ENCODE measurements at places on chromosomes 3 and 15.
A peak's percentile ranks its signal among the peaks of the same experiment; 100 is the strongest.

- no peak for ATAC-seq
Measured at GRCh38 chr15:62454567-62455172, 289.6 kb upstream of the C2CD4B start.

- no peak for ATAC-seq
Measured at GRCh38 chr3:185770109-185770508, 54.7 kb downstream of the IGF2BP2 start.

DNA sequence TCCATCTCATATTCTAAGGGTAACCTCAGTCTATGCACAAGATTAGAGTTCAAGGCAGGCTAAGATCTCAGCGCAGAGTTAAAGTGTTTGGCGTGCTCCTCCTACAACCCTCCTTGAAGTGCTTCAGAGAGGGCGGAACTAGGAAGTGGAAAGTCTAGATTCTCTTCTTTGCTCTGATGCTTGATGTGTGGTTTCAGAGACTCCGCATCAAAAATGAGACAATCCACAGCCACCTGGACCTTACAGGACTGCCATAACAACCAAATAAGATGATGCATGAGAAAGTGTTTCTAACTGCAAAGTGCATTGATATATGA is 161.3 kb upstream of the ATP11B start:
- ATAC-seq: no peak

DNA sequence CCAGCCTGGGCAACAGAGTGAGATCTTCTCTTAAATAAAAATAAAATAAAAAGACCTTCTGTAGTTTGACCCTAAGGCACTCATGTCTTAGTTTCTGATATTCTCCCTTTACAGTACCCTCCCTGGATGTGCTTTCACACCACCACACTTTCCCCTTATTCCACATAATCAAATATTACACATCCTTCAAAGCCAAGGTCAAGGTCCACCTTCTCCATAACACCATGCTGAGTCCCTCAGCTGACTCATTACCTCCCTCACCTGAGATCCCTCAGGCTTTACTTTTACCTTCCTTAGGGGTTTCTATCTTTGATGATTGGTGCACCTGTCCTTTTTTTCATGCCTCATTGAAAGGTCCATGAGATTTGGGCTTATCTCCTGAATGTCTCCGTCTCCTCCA is 25.5 kb upstream of the MNS1 start:
- ATAC-seq: no peak

DNA sequence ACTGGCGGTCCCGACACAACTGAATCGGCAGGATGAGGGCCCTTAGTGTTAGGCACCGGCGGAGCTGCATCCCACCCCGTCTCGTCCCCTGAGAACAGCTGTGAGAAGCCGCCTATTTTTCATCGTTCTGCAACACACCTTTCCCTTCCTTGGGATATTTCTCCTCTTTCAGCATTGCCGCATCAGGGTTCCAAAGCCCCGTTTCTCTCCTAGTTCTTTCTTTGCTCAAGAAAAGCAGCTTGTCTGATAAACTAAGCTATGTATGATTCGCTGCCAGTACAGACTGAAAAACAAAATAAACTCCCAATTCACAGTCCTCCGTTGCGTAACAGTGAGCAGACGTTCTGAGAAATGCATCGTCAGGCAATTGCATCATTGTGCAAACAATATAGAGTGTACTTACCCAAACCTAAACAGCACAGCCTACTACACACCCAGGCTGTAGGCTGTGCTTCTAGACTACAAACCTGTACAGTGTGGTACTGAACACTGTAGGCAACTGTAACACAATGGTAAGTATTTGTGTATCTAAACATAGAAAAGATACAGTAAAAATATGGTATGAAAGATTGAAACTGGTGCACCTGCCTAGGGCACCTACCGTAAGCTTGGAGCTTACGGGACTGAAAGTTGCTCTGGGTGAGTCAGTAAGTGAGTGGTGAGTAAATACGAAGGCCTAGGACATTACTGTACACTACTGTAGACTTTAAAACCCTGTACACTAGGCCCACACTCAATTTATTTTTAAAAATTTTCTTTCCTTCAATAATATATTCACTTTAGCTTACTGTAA is 8.9 kb upstream of the ADAMTS17 start:
- ATAC-seq: no peak

- ATAC-seq: no peak
Measured at GRCh38 chr3:100540791-100541334, 48.4 kb downstream of the TMEM45A start.

GRCh38 chr15:37638116-37638515 is 296.3 kb upstream of the TMCO5A start:
- ATAC-seq: no peak

DNA sequence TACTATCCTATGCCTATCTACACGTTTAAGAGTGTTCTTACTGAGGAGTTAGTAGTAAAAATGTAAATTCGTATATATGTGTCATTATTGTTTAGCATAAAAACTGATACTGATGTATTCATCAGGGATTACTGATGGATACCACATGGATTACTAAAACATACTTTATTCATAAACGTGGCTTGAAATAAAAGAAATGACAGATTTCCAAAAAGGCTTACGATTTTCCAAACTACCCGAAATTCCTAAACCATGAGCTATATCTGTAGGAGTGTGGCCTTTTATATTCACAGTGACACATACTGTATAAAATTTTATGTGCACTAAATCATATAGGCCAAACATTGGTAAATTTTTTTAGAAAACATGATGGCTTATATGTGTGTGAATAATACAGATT is 6.9 kb downstream of the TSC22D2 start:
- peak; percentile 5 for ATAC-seq

- no peak for ATAC-seq
Measured at GRCh38 chr15:50814634-50815033, 49.1 kb upstream of the SPPL2A start.

GRCh38 chr3:183578179-183578578 is 22.7 kb upstream of the KLHL6 start:
- no peak for ATAC-seq

DNA sequence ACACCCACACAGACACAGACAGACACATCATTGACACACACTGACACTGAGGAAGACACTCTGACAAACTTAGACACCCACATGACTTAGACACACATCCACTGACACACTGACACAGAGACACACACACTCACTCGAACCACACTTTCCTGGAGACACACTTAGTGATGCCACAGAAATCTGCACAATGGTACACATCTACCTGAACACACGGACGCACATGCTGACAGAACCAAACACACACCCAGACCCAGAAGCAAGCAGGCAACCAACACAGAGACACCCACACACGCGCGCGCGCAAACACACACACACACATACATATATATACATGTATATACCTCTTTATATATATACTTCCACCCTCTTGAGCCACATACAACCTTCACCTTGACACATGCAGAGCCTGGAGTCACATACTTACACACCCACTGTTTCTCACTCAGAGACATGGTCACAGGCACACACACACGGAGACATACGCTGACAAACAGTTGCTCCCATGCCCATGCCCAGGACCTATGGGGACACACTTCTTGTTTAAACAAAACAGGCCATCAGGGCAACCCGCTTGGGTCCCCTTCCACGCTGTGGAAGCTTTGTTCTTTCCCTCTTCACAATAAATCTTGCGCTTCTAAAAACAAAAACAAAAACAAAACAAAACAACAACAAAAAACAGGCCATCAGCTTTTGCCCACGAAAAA is 913 bp upstream of the SCN5A start:
- ATAC-seq: peak; percentile 8

- no peak for ATAC-seq
Measured at GRCh38 chr15:74381481-74381880, 14.0 kb upstream of the CYP11A1 start.

DNA sequence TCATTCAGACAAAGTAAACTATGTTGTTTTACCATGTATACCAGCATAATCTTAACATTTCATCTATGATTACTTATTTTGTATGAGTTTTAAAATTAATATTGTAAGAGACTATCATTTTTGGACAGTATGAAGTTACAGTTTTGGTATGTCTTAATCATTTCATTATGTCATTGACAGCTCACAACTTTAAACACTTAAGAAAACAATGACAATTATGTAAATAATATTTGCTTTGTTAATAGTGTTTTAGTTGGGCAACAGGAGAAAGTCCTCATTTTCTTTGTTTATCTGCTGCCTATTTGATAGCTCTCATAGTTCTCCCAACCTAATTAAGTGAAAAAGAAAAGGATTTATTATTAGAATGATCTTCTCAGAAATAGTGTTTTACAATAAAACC is 80.2 kb downstream of the MEF2A start:
- ATAC-seq: no peak

GRCh38 chr3:122273498-122273897 is 51.5 kb upstream of the CSTA start:
- no peak for ATAC-seq

- ATAC-seq: no peak
Measured at GRCh38 chr15:54550954-54551353, 572.7 kb downstream of the UNC13C start.

- no peak for ATAC-seq
Measured at GRCh38 chr3:145704020-145704419, 457.0 kb downstream of the PLOD2 start.

GRCh38 chr3:18071833-18072232 is 329.4 kb upstream of the TBC1D5 start:
- ATAC-seq: no peak

- ATAC-seq: no peak
Measured at GRCh38 chr3:126353694-126354321, 3.4 kb downstream of the KLF15 start.

GRCh38 chr3:152173627-152174026 is 95.1 kb upstream of the MBNL1 start:
- no peak for ATAC-seq

DNA sequence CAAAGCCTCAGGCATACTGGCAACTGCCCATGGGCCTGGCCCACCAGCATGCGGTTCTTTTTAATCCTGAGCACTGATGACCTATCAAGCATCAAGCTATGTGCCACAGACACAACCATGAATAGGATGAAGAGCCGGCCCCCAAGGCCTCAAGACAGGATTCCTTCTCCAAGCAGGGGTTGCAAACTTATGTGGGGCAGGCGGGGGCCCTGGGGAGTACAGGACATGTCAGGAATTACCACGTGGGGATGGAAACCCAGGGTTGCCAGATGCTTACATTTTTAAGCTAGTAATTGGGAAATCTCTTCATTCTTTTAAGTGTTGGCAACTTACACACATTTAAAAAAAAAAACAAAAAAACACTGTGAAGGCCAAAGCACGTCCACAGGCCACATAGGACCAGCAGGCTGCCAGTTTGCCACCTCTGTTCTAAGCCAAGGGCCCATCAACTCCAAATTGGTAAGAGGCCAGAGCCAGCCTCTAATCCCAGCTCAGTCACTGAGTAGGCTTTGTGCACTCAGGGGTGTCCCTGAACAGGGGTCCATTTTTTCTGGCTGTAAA is 32.8 kb downstream of the BDH1 start:
- no peak for ATAC-seq

- ATAC-seq: no peak
Measured at GRCh38 chr15:93060336-93061248, 28.4 kb downstream of the RGMA start.

GRCh38 chr3:54691289-54691771 is 236.5 kb downstream of the LRTM1 start:
- ATAC-seq: no peak

DNA sequence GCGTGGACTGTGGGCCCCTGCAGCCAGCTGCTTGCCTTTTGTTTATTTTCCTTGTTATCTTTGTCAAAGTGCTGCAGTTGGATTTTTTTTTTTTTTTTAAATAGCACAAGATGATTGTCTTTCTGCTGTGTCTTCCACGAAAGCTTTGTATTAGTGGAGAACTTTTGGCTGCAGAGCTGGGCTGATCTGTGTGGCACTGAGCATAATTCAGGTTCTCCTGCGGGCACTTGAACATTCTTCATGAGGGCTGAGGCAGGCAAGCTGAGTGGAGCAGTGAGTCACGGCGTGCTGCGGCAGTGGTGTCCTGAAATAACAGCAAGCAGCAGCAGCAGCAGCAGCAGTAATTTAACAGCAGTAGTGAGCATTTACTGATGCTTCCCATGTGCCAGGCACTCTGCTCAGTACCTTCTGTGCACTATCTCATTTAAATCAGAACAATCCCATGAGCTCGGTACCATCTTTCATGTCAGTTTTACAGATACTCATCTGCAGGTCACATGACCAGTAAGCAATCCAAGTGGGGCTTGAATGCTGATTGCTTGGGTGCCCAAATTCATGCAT is 45.8 kb downstream of the MITF start:
- peak; percentile 98 for ATAC-seq

DNA sequence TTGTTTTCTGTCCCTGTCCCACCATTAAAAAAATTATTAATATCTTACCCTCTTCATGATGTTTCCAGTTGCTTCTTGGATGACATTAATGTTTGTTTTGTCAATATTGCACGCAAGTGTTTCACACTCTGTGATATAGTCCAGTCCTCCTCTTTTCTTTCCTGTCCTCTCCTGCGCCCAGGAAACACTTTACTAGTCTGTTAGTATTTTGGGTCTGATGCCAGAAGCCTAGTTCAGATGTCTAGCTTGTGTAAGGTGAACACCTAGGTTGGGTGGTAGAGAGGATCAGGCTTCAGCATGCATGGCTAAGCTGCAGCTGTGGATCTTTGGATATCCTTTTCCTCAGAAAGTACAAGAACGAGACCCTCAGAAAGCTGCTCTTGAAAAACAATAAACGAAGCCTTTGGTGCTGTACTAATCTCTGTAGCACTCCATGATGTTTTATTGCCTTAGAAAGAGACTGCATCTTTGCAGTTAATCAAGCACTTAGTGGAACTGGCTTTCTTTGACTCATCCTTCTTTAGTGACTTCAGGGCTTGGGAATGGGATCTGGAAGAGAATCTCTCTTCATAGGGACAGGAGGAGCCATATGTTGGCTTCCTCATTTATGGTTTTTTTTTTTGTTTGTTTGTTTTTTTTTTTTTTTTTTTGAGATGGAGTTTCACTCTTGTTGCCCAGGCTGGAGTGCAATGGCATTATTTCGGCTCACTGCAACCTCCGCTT is 253.4 kb downstream of the LPP start:
- peak; percentile 87 for ATAC-seq

DNA sequence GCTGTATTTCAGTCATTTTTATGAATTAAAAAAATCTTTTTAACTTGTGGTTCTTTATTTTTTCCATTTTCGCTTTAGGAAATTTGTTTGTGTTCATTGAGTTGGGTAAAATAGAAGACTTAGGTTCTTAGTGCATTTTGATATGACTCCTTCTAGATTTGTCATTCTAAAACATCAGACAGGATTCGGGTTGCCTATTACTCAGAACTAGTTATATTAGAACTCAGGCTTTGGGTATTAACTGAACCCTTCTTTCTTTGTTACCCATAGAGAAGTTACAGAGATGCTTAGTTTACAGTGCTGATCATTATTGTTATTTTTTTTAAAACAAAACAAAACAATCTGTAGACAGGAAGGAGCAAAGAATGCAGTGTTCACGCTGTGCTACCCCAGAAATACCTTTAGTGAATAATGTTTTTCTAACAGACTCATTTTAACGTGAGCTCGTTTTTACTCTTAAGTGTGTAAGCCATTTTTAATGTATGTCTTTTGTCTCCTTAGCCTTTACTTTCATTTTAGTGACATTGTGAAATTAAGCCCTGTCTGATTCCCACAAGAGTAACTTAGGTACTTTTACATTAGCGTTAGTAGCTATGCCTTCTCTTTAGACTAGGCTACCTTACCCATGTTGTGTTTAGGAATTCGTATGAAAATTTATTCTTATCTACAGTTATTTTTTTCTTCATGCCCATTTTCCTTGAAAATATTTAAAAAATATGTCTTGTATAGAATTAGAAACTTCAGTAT is 53.4 kb downstream of the CMC1 start:
- ATAC-seq: no peak
